AG08395 (cell line): ENCODE measurements at places on chromosomes 7 and 10.

DNA sequence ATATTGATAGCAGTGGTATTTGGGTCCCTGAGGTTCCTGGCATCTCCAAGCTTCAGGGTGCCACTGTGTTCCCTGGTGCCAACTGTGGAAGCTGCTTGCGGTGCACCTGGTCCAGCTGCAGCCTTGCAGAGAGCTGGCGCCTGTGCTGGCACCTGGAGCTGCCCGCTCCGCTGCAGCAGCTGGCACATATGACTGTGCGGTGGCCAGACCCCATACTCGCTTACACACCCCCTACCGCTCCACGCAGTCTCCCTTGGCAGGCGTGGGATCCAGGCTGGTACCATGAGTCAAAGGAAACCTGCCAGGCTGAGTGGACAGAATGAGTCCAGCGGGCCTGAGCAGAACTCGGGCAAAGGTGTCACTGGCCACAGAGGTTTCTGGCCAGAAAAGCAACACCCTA, 89.9 kb upstream of the JAZF1 start:
- DNase-seq = no peak

- peak; percentile 87 for DNase-seq
These were observed 24.8 kb downstream of the GRIFIN start for GRCh38 chr7:2451171-2452073.

DNA sequence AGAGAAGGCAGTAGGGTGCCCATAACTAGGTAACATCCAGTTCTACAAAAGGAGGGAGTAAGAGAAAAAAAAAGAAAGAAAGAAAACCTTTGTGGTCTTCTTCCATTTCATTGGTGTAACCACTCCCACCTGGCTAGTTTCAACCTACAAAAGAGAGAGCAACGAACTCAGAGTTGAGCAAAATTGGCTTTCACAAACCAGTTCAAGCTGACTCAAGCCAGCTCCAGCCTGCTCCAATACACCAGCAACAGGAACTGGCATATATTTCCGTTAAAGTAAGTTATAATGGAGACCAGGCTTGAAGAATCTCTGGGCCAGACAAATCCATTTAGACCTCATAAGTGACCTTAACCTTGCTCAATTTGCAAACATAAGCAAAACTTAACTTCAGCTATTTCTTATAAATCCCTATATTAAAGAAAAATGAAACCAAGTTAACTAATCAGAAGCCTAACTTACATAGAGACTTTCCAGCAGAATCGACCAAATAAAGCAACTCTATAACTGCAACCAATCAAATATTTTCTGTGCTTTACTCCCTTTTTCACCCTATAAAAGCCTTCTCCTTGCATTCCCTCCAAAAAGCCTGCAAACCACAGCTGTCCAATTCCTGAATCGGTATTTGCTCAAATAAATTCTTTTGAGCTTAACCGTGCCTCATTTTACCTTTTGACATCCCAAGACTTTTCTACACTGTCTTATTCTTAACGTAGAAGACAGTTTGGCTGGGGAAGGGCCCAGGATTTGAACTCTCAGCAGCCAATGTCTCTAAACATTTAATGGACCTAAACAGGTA, 10.1 kb downstream of the ANKRD22 start:
- no peak for DNase-seq

DNA sequence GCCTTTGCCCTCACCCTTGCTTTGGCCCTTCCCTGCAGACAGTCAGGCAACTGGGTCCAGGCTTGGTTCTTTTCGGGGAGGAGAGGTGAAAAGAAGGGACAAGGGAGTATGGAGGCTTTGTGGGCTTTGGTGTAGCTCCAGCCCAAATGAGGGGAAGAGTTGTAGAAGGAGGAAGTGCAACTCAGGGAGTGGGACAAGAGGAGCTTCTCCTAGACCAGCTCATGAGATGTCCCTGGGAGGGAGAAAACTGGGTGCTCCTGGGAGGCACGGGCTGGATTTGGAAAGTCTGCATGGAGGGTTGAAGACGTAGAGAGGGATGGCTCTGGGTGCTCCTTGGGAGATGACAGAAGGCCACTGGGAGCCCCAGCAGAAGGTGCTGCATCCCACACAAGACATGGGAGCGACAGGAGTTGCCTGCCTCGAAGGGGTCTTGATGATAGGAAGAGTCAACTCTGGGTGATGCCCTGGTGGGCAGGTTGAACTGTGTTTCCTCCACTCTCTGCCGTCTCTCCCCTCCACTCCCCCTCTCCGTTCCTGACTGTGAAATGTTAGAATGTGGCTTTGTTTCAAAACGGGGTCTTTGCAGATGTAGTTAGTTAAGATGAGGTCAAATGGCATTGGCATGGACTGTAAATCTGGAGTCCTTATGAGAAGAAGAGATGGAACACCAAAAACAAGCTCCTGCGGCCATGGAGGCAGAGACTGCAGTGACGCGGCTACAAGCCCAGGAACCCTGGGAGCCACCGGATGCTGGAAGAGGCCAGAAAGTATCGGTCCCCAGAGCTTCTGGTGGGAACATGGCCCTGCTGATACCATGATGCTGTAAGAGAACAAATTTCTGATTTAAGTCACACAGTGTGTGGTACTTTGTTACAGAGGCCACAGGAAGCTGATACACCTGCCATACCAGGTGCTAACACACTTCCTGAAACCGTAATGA, 298.5 kb downstream of the GLRX3 start:
- DNase-seq = no peak

DNA sequence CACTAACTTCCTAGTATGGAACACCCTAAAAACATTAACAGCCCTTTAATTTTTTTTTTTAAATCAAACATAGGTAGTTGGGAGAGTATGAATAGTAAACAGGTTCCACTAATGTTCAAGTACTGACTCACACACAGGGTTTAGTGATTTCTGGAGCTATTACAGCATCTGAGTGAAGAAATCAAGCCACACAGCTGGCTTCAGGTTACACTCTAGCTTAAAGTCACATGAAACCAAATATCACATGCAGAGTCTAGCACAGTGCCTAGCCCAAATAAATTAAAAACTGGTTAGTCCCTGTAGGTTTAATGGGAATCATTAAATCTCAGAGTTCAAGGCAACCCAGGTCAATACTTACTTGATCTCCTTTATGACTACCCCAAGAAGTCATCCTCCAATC, 11.6 kb downstream of the PANK1 start:
- peak; percentile 43 for DNase-seq

GRCh38 chr10:18368273-18368672, 228.0 kb downstream of the CACNB2 start:
- no peak for DNase-seq

- no peak for DNase-seq
These were observed 166.7 kb upstream of the SH2B2 start for GRCh38 chr7:102119925-102120324.

- DNase-seq = no peak
These were observed 75.7 kb downstream of the RNLS start for GRCh38 chr10:88507404-88507803.
